Adrenal gland (tissue), 19 donors: ENCODE measurements at places on chromosomes 16 and 17.

- DNase-seq = no peak
- no peak overlapping the region for H3K4me3 ChIP-seq
- H3K4me1 ChIP-seq = no peaks in the 10 kb centered on the region
- H3K27ac ChIP-seq = no peak overlapping the region
Observed at GRCh38 chr17:67680445-67681224, 37.1 kb upstream of the NOL11 start.

- H3K36me3 ChIP-seq = no peaks in the 10 kb centered on the region
- H3K4me3 ChIP-seq = no peak overlapping the region
- no peak overlapping the region for H3K27ac ChIP-seq
- peaks cover 58% of the 10 kb centered on the region for H3K4me1 ChIP-seq
- no peaks in the 10 kb centered on the region for H3K27me3 ChIP-seq
Observed at GRCh38 chr17:77370586-77370985, 229.8 kb downstream of the SEC14L1 start.

DNA sequence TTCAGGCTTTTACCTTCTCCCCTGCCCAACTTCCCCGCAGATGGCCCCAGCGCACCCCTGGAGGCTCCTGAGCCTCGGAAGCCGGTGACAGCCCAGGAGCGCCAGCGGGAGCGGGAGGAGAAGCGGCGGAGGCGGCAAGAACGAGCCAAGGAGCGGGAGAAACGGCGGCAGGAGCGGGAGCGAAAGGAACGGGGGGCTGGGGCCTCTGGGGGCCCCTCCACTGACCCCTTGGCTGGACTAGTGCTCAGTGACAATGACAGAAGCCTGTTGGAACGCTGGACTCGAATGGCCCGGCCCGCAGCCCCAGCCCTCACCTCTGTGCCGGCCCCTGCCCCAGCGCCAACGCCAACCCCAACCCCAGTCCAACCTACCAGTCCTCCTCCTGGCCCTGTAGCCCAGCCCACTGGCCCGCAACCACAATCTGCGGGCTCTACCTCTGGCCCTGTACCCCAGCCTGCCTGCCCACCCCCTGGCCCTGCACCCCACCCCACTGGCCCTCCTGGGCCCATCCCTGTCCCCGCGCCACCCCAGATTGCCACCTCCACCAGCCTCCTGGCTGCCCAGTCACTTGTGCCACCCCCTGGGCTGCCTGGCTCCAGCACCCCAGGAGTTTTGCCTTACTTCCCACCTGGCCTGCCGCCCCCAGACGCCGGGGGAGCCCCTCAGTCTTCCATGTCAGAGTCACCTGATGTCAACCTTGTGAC, 3.6 kb downstream of the MAPK7 start:
- H3K27ac ChIP-seq = peak overlapping the region; percentile 36
- H3K4me1 ChIP-seq = peaks cover 22% of the 10 kb centered on the region
- peaks cover 53% of the 10 kb centered on the region for H3K36me3 ChIP-seq
- H3K27me3 ChIP-seq = no peaks in the 10 kb centered on the region
- peak; percentile 11 for DNase-seq

- H3K36me3 ChIP-seq = no peaks in the 10 kb centered on the region
- no peak overlapping the region for H3K4me3 ChIP-seq
- no peak overlapping the region for H3K27ac ChIP-seq
- DNase-seq = no peak
Observed at GRCh38 chr16:12582696-12583095, 221.0 kb downstream of the CPPED1 start.

GRCh38 chr16:64489449-64489848, 632.4 kb downstream of the CDH11 start:
- no peaks in the 10 kb centered on the region for H3K4me1 ChIP-seq
- H3K36me3 ChIP-seq = no peaks in the 10 kb centered on the region
- no peak for DNase-seq
